ENCODE measurements at places on chromosomes 6 and 20. TPM values are rescaled to one million over a fixed set of nuclear protein-coding genes. Genes with fewer than 3 reads are reported as not detected.

MAPK13 gene
- 16.7 TPM for total RNA-seq

CTCFL gene
- not detected for total RNA-seq

KHDC1 gene
- total RNA-seq, result 3.5 TPM

CLVS2 gene
- not detected for total RNA-seq

ELOVL2 gene
- 0.85 TPM for total RNA-seq

SYNDIG1 gene
- 1.4 TPM for total RNA-seq

MEI4 gene
- total RNA-seq, result not detected

RGS17 gene
- total RNA-seq, result 13.9 TPM

TMEM244 gene
- total RNA-seq, result not detected

HMGN4 gene
- 61.7 TPM for total RNA-seq

HCK gene
- not detected for total RNA-seq

ADGRB3 gene
- total RNA-seq, result 0.83 TPM

RAET1L gene
- total RNA-seq, result not detected

SLC26A8 gene
- 0.07 TPM for total RNA-seq

PROKR2 gene
- not detected for total RNA-seq

ARMC2 gene
- total RNA-seq, result 2.5 TPM

PAK5 gene
- total RNA-seq, result 0.03 TPM

DEFB132 gene
- not detected for total RNA-seq

APMAP gene
- 102 TPM for total RNA-seq

PXDC1 gene
- total RNA-seq, result 61.8 TPM

SLC35D3 gene
- total RNA-seq, result not detected

HDGFL1 gene
- total RNA-seq, result not detected

NSFL1C gene
- total RNA-seq, result 32.6 TPM

Measured in smooth muscle cell of the pulmonary artery (primary cell).